ENCODE measurements at places on chromosomes 1 and 21. TPM values are rescaled to one million over a fixed set of nuclear protein-coding genes. Genes with fewer than 3 reads are reported as not detected.

- DNase-seq = no peak
These were observed 8.8 kb upstream of the CLCA4 start for GRCh38 chr1:86537928-86538695.

DNA sequence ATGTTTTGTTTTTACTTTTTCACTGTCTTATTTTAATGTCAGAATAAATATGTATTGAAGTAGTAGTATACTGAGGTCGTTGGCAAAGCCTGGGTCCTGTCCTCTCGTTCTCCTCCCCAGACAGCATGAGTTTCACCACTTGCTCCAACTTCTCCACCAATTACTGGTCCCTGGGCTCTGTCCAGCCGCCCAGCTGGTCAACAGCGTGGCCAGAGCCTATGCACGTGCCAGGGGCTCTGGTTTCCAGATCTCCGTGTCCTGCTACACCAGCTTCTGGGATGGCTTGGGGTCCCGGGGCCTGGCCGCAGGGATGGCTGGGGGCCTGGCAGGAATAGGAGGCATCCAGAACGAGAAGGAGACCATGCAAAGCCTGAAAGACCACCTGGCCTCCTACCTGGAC is 19.3 kb downstream of the PTPN14 start:
- DNase-seq = no peak

GRCh38 chr1:119276558-119276957 is 92.0 kb upstream of the HAO2 start:
- no peak for DNase-seq

GRCh38 chr21:38297871-38298270 is 41.1 kb downstream of the KCNJ15 start:
- no peak for DNase-seq

The ARHGEF16 gene
- total RNA-seq = not detected

The MMEL1 gene
- 0.86 TPM for total RNA-seq

Measured in activated T-helper 1 cell treated with anti-CD3 and anti-CD28 coated beads, Interleukin-12 subunit alpha, Interleukin-12 subunit beta, Interleukin-2, Interleukin-4 antibody, amounts not matched to agents 30 ng/mL and 10 ng/mL and 1 ng/mL, durations not matched to agents 14 hours and 24 hours and 36 hours (primary cell).